ENCODE measurements at places on chromosomes 2 and 18.

GRCh38 chr2:11789243-11789642 lies 42.8 kb downstream of the LPIN1 start:
- no peak for DNase-seq

GRCh38 chr2:219398721-219399363 lies 11.1 kb upstream of the DNPEP start:
- DNase-seq, result no peak

GRCh38 chr2:207321514-207321913 lies 155.8 kb upstream of the KLF7 start:
- DNase-seq, result no peak

GRCh38 chr18:50816419-50817166 lies 3.2 kb downstream of the MRO start:
- DNase-seq, result no peak

GRCh38 chr2:240170883-240171282 lies 30.4 kb upstream of the OTOS start:
- no peak for DNase-seq

- no peak for DNase-seq
Measured at GRCh38 chr18:28086670-28087552, 90.0 kb downstream of the CDH2 start.

GRCh38 chr18:3725115-3725514 lies 275.1 kb downstream of the TGIF1 start:
- DNase-seq, result no peak

DNA sequence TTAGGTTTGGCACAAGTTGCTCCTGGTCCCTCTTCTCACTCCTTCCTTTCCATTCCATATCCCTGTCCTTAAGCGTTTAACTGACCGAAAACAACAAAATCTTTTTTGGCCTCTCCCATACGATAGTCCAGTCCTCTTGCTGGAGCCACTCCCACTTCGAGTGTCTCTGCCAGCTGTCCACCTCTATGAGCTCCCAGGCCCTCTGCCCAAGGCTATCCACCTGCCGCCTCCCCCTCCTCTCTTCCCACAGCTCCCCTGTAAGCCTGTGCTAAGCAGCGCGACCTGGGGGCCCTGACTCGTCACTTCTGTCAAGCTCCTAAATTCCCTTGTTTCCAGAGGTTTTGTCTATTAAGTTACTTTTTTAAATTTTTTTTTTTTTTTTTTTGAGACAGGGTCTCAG lies 47.0 kb upstream of the FOSL2 start:
- DNase-seq, result no peak

- no peak for DNase-seq
Measured at GRCh38 chr18:73621091-73621490, 526.5 kb downstream of the FBXO15 start.

DNA sequence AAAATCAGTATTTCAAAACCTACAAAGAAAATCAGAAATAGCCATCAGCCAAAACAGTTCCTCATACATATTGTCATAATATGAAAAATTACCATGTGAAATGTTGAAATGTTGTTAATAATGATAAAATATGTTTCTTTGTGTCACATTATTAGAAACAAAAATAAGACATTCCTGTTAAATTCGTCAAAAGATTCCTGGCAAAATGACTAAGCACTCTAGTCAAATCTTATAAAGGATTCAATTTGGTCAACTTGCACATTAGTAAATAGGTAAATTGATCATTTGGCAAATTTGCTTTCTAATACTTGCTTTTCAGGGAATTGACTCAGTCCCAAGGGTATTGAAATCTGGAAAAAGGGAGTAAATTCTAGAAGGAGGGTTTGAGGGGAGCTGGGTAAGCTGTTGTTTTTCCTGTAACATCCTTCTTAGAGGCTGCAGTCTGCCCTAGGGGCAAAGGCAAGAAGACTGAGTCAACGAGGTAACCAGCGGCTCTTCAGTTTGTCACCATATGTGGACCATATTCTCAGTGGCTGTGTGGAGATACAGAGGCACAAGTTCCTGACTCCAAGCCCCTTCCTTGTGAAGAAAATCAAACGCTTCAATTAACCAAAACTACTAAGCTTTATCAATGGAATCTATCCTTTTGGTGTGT lies 482.3 kb downstream of the TNS1 start:
- no peak for DNase-seq

GRCh38 chr2:212254339-212254738 lies 284.3 kb downstream of the ERBB4 start:
- no peak for DNase-seq

DNA sequence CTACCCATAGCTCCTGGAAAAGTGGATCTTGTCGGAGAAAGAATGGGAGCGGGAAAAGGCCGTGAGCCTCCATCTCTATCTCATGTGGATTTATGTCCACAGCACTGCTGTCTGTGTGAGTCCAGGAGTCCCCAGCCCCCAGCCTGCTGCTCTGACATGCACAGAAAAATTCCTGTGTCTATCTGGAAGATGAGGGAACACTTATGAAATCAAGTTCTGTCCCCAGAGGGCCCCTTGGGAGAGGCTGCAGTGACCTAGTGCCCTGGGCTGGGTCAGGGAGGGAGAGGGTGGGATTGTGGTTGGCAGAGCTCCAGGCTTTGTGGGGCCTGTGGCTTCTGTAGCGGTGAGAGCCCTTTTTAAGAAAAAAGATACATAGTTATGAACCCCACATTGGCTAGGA lies 37.6 kb downstream of the HJURP start:
- no peak for DNase-seq

GRCh38 chr2:234879671-234880455 lies 72.0 kb upstream of the SH3BP4 start:
- no peak for DNase-seq

DNA sequence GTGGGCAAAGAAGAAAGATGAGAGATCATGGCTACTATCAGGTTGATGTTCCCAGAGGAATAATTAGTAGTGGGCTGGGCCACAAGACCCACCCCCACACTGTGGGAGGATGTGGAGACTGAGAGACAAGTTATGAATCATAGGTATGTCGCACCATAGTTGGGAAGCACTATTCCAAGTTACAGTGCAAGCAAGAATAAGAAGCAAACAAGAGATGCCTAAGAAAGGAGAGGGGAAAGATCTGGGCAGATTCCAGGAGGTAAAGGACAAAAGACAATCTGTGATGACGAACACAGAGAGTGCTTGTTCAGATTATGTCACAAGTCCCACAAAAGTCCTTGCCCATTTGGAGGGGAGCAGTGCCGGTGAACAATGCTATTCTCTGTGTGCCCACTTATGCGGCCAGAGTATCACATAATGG lies 56.6 kb downstream of the FAM228A start:
- DNase-seq, result no peak

GRCh38 chr18:45525301-45525700 lies 90.0 kb upstream of the SLC14A2 start:
- DNase-seq, result no peak

- no peak for DNase-seq
Measured at GRCh38 chr2:12797815-12798214, 81.1 kb downstream of the TRIB2 start.

GRCh38 chr18:293536-293935 lies 25.7 kb upstream of the THOC1 start:
- no peak for DNase-seq

GRCh38 chr2:98457045-98457696 lies 12.5 kb downstream of the INPP4A start:
- no peak for DNase-seq

DNA sequence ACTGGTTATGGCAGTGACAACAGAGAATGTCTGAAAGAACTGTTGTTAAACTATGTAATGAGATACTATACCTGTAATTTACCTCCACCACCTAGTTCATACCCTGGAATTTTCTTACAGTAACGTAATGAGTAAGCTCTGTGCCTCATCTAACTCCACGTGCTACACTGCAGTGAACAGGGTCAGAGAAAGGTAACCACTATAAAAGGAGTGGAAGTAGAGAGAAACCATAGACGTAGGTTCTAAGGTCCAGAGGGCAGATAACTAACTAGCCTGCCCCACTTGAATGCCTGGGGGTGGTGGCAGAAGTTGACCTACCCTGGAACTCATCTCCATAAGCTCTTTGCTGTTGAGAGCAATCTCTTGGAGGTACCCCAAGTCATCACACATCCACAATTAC lies 32.0 kb upstream of the B4GALT6 start:
- DNase-seq, result no peak

DNA sequence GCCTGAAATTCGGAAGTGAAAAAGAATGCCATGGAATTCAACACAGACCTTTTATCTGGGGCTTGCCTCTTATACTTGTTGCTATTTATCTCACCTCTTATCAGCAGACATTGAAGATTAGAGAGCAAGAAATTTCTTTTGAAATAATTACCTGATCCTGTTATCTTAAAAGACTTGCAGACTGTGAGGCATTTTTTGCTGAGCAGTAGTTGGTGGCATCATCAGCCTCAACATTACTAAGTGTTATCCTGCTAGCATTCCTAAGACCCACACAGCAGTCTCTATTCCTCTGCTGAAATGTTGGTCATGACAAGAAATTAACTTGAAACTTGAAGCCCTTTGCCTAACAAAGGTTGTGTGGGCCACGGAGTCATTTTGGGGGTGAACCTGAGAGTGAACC lies 186.5 kb downstream of the TRIB2 start:
- DNase-seq, result no peak

- no peak for DNase-seq
Measured at GRCh38 chr2:185567196-185567595, 171.4 kb upstream of the FSIP2 start.

- DNase-seq, result no peak
Measured at GRCh38 chr18:55819448-55819847, 231.5 kb upstream of the TCF4 start.

DNA sequence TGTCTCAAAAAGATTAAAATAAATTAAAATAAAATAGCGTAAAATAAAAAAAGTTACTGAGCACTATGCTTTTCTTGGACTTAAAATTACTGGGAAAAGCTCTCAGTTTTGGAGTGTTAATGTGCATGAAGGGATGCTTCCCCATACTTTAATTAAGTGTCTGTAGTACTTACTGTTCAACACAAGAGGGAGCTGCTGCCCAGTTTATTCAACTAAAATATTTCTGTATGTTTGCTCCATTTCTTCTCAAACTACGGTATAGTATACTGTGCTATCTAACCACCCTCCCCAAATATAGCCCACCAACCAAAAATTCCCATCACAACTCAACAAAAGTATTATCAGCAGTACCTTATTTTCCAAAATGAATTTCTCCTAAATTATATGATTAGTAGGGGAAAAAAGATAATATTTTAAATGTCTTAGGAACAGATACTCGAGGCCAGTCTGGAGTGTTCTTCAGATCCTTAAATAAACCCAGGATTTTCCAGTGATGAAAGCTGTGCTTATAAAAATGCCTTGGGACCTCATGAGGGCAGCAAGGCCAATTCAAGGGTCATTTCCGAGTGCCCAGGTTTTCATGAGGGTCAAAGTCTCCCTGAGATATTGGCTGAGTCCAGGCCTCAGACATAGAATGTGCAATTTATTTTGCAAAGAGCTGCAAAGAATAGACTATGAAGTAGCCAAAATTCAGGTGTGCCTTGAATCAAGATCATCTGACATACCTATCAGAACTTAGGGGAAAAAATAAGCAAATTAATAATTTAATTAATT lies 64.1 kb downstream of the CHRNA1 start:
- DNase-seq, result no peak

DNA sequence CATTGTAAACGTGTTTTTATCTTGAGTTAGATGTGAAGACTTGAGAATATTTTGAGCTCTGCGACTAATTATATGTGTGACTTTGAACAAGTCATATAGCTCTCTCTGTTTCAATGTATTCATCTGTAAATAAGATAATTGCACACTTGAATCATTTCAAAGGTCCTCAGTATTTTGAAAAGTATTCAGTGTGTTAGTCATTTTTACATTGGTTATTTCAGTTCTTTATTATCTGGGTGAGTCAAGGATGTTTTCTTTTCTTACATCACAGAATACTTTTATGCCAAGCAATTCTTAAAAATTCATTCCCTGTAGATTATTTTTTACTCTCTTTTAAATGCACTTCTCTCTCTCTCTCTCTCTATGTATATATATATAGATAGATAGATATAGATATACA lies 1098.0 kb upstream of the ZEB2 start:
- DNase-seq, result no peak

DNA sequence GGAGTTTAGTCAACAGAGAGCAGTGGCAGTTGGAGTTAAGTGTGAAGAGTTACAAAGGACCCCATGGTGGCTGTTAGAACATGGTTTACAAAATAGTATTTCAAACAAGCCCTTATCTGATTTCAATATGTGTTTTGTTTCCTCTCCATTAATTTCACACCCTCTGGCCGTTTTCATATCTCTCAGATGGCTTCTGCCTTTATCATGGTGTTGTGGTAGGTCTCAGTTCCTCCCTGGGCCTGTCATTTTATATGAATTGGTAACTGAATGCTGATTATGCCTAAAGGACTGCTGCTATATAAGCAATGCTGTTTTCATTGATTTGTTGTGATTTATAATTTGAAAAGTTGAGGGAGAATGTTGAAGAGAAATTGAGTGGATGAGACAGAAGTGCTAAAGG lies 686.7 kb downstream of the NYAP2 start:
- no peak for DNase-seq

DNA sequence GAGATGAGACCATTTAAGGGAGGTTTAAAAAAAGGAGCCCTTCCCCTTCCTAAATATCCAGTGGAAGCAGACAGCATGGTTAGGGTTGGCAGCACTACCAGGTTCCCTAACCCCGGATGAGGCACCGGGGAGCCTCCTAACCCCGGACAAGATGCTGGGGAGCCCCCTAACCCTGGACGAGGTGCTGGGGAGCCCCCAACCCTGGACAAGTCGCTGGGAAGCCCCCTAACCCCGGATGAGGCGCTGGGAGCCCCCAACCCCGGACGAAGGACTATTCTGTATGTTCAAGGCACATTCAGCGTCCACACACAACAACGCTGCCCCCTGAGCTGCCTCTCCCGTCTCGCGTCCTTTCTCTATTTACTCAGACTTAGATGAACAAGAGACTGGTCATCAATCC lies 51.9 kb downstream of the ANKMY1 start:
- DNase-seq, result no peak

DNA sequence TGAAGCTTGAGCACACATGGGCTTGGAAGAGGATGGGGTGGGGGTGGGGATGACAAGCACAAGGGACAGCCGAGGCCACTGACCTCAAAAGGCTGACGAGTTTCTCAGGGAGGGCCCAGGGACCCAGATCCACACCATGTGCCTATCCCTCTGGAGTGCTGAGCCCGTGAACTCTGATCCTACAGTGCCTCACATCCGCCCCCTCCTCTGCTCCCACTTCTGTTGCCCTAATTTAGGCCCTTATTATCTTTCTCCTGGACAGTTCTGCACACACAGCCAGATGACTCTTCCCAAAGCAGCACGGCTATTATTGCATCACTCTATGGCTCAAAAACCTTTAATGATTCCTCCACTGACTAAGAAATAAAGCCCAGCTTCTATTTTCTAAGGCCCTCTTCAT lies 24.8 kb downstream of the CYRIA start:
- no peak for DNase-seq

GRCh38 chr2:34070196-34070595 lies 471.1 kb upstream of the FAM98A start:
- DNase-seq, result no peak
